ENCODE measurements at places on chromosomes 7 and 10.

- no peak for DNase-seq
Observed at GRCh38 chr10:98646998-98647917, 200.5 kb upstream of the HPS1 start.

GRCh38 chr10:114402871-114403540, 1.3 kb downstream of the AFAP1L2 start:
- no peak for DNase-seq

DNA sequence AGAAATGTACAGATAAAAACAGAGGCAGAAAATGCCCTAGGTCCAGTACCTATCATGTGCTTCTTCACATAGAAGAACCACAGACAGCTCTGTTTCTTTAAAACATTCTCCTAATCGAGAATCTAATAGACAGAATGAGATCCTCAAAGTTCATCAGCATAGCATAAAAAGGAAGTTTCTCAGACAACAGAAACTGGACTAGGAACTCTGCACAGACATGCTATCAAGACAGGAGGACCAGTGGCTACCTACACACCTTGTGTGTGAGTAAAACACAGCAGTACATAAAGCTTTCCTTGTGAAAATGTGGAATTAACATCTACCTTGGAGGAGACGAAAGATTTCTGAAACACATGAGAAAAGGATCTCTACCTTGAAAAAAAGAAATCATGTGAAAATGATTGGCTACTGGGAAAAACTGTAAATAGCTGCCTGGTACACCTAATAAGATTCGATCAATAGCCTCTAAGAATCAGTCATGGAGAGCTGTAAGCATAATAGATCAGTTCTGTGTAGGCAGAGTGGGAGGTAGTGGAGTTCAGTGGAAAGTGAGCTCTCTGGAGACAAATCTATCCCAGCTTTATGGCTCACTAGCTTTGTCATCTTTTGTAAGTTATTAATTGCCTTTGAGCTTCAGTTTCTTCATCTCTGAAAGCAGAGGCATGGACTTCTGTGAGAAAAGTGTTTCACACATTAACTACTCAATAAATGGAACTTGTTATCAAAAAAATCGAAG, 26.7 kb downstream of the ELAPOR2 start:
- DNase-seq: no peak

GRCh38 chr10:78595269-78595619, 473.5 kb upstream of the ZMIZ1 start:
- DNase-seq: no peak

All from natural killer cell (primary cell).